ENCODE measurements at places on chromosomes 13 and 19. TPM values are rescaled to one million over a fixed set of nuclear protein-coding genes. Genes with fewer than 3 reads are reported as not detected.

PSG7 gene
- not detected for total RNA-seq

PPFIA3 gene
- 2.2 TPM for total RNA-seq

TMEM238 gene
- total RNA-seq = 1.8 TPM

GJB2 gene
- not detected for total RNA-seq

ZNF256 gene
- 1.9 TPM for total RNA-seq

PLIN5 gene
- total RNA-seq = not detected

All from bronchus fibroblast of lung (primary cell).